ENCODE measurements at places on chromosomes 3 and 15.

GRCh38 chr3:56785499-56785898, 16.2 kb downstream of the ARHGEF3 start:
- no peak for DNase-seq

DNA sequence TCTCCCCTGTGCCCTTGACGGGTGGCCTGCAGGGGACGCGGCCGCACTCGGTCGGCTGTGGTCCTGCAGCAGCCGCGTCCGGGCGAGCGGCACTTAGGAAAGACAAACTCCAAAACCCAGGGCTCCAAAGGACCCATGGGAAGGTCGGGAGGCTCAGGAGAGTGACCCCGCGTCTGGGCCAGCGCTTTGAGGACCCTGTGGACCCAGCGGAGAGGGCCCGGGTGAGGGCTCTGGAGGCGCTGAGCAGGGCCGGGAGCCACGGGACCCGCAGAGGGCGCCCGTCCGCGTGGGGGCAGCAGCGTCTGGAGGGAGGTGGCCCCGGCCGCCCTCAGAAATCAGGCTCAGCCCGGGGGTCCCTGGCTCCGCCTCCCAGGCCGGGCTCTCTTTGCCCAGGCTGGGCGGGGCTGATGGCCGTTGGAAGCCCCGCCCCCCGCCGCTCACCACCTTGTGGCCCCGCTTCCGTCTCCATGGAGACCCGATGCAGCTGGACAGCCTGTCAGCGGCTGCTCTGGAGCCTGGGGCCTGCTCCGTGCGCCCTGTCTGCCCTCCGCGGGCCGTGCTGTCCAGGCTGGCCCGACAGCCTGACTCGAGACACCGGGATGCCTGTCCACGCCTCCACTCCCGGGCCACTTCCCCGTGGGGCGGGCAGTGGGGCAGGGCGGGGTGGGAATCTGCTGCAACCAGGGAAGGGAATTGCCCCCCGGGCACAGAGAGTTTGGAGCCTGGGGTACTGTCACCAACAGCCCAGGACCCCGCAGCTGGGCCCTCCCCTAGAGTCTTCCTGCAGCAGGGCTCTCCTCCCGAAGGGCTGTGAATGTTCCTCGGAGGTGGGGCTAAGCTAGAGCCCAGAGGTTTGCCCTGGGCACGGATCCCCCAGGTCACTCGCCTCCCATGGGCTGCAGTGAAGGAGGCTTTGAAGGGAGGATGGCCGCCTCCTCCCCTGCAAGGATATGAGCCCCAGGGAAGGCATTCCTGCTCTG, 34.8 kb upstream of the RPL32 start:
- DNase-seq = no peak

DNA sequence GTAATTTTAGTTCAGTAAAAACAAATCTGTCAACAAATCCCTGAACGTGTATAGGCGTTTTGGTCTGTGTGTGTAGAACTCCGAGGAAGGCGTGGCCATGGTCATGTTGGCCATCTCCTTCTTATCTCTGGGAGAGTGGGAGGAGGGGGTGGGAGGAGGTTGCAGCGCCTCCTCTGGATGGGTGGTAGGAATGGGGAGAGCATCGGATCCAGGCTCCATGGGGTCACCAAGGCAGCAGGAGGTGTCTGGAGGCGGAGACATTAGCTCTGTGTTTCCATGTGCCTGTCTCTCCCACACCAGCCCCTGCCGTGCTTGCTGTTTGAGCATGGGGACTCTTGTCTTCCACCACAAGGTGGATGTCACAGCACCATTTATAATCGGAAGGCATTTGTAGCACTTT, 34.5 kb upstream of the TRPM1 start:
- no peak for DNase-seq

GRCh38 chr3:39361252-39361927, 21.8 kb upstream of the SLC25A38 start:
- no peak for DNase-seq

DNA sequence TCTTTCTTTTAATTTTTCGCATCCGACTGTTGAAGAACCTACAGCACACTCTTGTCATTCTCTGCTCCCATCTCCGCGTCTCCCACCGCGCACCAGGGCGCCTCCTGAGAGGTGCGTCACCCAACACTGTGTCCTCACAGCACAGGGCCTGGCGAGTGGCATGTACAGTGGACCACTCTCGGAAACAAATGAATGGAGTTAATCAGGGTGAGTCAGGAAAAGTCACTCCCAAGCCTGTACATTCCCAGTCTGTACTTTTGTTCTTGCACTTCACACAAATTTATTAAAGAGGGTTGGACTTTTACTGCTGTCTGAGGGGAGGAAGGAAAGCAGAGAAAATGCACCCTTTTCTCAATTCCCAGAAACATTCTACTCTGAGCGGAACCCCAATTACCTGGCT, 625 bp downstream of the COL6A6 start:
- no peak for DNase-seq

DNA sequence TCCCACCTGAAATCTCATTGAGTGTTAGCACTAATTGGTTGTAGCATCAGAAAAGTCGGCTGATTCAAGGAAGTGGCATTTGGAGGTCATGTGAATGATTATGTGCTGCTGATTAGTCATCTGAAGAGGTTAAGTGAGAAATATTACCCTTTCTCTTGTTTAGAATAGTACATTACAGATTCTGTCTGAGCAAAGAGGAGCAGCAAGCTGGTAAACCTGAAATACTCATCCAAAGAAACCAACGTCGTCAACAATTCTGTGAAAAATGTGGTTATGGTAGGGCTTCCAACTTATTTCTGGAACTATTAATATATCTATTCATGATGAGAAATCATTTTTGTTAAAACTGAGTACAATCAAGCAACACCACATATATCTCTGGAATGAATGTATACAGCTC, 1024.9 kb downstream of the TUSC7 start:
- DNase-seq = no peak

DNA sequence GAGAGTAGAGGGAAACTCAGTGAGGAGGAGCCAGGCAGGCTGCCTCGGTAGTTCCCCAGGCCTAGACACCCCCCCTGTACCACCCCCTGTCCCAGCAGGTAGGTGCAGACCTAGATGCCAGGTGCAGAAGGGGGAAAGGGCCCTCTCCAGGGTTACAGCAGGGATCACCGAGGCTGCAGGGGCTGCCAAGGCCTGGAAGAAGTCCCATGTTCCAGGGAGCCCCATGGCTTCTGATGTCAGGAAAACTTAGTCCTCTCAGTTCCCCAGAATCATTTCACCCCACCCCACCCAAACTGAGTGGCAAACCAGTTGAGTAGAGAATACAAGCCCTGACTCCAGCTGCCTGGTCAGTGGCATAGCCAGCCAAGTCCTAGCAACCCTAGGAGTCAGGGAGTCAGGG, 7.4 kb upstream of the SEMA3B start:
- no peak for DNase-seq

DNA sequence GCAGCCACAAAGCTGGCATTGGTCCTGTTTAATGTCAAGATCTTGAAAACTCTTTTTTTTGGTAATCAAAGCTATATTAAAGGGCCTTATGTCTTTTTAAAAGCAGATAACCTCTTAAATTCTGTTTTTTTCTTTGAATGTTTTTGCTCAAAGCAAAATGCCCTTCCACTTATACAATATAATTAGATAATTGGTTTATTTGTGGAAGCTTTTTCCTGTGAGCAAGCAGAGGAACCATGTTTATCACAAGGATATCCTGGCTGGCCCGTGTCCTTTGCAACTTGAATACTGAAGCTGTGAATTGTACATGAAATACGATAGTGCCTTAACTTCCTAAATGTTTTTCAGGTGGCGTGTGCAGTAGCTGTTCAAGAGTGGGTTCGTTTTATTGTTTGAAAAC, 2.6 kb downstream of the ST3GAL6 start:
- DNase-seq = no peak

DNA sequence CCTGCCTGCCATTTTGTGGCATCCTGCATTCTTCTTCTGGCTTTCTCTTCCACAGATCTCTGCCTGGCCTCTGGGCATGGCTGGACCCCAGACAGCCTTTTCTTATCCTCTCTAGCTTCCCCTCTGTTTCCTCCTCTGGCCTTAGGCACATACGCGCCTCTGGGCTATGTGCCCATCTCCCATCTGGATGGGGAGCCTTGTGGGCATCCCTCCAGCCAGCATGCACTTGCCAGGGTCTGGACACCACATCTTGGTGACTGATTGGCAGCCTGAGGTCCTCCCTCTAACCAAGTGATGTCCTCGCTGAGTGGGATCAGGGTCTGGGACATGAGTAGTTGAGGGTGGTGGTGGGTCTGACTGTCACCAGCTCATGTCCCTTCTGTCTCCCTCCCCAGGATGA, 12.8 kb downstream of the PLEKHO2 start:
- DNase-seq = no peak

DNA sequence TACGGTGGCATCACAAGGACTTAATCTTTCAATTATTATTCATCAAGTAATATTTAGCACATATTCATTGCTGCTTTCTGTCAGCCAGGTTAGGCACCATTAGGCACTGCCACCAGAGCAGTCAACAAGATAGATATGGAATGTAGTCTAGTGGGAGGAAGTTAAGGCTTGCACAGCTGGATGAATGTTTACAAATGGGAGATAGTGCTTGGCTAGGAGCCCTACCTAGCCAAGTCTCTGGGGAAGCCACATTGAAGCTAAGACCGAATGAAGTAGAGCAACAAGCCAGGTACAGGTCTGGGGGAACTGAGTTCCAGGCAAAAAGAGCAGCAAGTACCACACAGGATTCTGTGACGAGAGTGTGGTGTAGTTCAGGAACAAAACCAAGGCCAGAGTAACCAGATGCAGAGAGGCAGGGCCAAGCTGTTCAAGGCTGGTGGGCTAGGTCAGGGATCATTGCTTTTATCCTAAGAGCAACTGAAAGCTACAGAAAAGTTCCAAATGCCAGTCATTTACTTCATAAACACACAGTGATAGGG, 33.4 kb upstream of the SCAANT1 start:
- DNase-seq = no peak

DNA sequence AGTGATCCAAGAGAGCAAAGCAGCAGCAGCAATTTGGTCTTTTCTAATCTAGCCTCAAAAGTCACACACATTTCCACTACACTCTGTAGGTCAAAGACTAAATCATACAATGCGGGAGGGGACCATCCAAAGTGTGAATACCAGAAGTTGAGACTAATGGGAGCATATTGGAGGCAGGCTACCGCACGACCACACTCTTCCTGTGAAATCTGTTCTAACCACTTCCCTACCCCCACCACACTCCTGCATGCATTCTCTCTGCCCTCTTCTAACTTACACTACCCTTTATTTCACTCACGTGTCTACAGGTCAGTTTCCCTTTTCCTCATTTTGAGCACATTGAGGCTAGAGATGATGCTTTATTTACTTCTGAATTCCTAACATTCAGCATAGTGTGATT, 23.7 kb upstream of the PRTG start:
- no peak for DNase-seq

DNA sequence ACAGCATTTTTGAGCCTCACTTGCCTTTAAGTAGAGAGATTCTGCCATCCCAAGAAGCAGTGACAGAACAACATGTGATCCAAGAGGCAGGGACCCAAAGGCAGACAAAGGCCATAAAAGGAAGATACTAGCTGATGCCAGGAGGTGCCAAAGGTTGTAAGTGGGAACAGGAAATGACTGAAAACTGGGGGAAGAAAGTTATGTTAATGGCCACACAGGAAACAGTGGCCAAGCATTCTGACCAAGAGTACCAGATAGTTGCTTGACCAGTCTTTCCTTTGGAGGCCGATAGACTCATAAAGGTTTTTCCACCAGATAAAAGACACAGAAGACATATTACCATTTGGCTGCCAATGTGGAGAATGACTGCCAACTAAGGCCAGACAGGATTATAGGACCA, 274.5 kb upstream of the PEX5L start:
- no peak for DNase-seq

DNA sequence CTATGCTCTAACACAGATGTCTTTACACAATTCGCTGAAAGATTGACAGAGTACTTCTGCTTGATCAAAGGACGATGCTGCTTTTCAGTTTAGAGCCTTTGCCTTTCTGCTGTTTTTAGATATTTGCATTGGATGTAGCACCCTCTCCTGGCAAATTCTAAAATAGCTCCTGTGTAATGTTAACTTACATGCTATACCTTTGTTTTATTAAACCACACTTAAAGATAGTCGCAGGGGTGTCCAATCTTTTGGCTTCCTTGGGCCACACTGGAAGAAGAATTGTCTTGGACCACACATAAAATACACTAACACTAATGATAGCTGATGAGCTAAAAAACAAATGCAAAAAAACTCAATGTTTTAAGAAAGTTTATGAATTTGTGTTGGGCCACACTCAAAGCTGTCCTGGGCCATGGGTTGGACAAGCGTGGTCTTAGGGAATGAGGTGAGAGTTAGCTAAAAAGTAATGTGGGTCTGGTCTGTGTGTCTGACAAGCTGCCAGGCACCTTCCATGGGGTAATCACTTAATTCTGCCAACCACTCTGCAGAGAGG, 62.9 kb downstream of the ATG7 start:
- DNase-seq = peak; percentile 73

DNA sequence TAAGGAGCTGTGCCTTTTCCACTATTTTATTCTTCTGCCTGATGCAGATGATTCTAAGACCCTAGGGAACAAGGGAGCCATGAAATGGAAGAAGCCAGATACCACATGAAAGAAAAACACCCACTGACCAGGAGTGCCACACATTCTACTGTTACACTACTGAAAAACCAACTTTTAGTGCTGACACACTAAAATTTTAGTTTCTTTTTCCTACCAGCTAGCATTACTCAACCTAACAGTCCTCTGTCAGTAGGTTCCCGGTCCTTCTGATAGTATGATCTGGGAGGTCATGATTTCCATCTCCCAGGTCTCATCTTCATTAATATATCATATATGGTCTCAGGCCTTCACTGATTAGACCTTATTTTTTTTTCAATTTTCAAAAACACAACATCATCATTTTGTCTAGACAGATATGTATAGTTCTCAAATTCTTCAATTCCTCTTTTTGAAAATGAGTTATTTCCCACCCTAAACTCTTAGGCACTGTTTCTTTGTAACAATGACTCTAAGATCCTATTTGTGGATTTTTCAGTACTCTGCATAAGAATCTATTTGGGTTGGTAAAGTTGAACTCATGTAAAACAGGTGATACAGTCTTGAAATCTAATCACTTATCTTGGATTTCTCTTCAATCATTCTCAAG, 321.8 kb downstream of the CTNNB1 start:
- no peak for DNase-seq

- DNase-seq = no peak
These were observed 32.3 kb upstream of the MFSD1 start for GRCh38 chr3:158769549-158769948.

DNA sequence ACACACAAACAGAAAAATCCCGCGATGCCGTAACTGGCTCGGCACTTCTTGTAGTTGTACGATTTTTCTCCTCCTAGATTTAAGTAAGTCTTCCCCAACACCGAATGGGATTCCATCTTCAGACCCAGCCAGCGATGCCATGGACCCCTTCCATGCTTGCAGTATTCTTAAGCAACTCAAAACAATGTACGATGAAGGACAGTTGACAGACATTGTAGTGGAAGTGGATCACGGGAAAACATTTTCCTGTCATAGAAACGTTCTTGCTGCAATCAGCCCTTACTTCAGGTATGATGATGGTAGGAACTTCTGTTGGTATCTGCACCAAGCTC, 763 bp downstream of the KBTBD8 start:
- DNase-seq = peak; percentile 38

GRCh38 chr15:56736881-56737707, 3.8 kb upstream of the ZNF280D start:
- no peak for DNase-seq
